ENCODE measurements at places on chromosomes 3 and 15.
A peak's percentile ranks its signal among the peaks of the same experiment; 100 is the strongest.

DNA sequence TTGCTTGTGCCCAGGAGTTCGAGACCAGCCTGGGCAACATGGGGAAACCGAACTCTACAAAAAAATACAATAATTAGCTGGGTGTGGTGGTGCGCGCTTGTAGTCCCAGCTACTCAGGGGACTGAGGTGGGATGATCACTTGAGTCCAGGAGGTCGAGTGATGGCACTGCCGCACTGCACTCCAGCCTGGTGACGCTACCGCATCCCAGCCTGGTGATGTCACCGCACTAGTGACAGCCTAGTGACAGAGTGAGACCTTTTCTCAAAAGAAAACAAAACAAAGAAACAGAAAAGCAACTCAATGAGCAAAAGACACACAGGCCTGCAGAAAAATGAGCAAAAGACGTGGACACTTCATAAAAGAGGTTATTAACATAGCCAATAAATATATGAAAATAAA, 19.9 kb upstream of the SYNM start:
- no peak for DNase-seq

GRCh38 chr15:80698676-80699075, 3.6 kb downstream of the ABHD17C start:
- peak; percentile 44 for DNase-seq

DNA sequence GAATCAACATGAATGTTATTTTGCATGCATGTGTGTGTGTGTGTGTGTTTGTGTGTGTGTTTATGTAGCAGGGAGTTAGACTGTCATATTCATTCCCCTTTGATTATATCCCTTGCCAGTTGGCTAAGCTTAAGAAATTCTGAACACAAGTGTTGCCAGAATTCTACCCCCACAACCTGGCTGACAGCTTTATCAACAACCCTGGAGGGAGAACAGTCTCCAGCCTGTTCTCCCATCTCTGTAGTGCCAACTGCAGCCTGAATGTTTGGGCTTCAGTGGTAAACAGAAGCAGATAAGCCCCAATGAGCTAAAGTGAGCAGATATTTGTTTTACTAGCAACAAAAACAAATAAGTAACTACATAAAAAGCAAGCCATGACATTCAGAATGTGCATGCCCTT, 162.6 kb upstream of the ABI3BP start:
- no peak for DNase-seq

GRCh38 chr3:136196064-136196400, at the start of gene MSL2:
MSL2 (minus strand) TSS chr3:136196335; CDS start chr3:136195113, 1,222 bp downstream.
- DNase-seq = no peak

DNA sequence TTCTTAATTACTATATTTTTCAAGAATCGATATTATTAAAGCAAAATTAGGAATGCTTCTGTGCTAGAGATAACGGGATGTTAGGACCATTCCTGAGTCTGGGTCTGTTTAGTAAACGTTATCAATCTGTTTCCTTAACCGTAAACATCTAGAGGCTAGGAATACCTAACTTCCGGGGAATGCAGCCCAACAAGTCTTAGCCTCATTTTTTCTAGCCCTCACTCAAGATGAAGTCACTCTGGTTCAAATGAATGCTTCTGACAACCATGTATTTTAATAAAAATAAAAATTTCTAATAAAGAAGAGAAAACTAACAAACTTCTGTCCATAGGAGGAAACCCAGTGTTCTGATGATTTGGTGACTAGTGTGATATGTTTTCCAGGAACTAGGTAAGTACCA, 11.1 kb upstream of the SELENOK start:
- no peak for DNase-seq

- DNase-seq = no peak
Measured at GRCh38 chr3:19539518-19540392, 391.4 kb downstream of the KCNH8 start.

DNA sequence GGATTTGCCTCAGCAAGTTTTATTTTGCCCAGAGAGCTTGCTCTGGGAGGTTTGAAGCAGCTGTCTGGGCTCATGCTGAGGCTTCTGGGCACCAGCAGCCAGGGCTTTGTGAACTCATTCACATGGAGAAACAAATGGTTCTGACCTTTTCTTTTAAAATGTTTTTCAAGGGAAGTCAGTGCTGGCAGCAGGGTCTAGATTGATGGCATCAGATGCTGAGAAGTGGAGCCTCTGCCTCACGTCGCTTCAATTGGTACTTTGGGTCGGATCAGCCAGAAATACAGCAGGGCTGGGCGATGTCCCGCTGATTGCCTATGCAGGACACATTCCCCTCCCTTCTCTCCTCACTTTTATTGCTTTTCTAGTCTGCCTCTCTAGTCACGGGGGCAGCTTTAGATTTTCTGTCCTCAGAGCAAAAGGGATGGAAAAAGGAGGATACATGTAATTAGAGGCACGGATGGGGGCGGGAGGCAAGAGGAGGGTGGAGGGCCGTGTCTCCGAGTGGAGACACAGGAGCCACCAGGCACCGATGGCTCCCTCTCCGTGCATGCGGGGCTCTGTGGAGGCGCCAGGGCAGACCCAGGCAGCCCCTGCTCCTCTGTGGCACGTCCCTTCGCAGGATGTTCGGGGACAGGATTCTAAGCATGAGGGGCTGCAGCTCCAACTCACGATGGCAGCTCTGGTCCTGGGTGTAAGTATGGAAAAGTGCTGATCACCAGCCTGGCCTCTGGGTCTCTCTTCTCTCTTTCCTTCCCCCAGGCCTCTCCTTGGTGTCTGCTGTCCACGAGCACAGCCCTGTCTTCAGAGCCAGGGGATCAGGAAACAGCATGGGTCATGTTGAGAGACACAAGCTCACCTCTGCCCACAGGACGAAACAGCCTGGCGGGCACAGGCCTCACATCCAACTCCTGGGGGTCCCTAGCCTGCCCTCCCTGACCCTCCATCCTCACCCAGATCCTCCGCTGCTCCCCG, 116.1 kb downstream of the FAM43A start:
- DNase-seq = no peak

GRCh38 chr3:16374047-16374934, 109.3 kb downstream of the OXNAD1 start:
- DNase-seq = no peak

GRCh38 chr3:112437146-112438022, 61.9 kb downstream of the BTLA start:
- peak; percentile 50 for DNase-seq

DNA sequence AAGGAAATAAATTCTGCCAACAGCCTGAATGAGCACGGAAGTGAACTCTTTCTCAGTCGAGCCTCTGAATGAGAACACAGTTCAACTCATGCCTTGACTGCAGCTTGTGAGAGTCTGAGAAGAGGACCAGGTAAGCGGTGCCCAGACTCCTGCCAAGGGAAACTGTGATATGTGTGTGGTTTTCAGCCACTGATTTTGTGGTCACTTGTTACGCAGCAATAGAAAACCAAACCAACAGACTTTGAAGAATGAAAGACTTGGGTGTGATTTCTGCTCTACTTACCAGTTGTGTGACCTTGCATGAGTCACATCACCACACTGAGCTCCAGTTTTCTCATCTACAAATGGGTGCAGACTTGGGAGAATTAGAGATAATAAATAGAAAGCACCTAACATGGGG, 30.6 kb upstream of the FAM107A start:
- DNase-seq = peak; percentile 60

DNA sequence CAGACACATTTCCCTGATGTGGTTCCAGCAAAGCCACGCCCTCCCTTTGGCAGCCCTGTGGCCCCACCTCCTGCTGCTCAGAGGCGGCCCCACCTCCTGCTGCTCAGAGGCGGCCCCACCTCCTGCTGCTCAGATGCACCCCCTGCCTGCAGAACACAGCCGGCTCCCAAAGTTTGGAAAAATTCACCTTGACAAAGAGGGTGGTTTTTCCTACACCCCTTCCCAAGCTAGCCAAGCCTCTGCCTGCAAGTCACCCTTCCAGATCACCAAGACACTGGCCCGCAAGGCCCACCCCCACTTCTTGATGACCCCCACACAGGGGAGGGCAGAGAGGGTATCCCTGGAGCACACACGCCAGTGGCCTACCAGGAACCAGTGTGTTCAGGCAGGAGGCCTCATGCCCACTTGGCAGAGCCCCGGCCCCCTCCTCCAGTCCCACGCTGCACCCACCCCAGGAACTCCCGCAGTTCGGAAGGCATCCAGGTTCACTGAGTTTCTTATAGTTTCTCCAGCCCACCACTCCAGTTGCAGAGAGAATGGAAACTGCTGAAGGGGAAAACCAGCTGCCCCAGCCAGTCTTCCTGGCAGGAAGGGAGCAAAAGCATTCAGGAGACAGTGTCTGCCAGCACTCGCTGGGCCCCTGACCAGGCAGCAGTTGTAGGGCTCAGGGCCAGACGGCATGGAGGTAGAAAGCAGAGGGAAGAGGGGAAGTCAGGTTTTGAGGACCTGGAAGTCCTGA, 2.3 kb upstream of the HAPLN3 start:
- peak; percentile 88 for DNase-seq

GRCh38 chr15:95162967-95163531, 931.7 kb downstream of the MCTP2 start:
- peak; percentile 75 for DNase-seq

DNA sequence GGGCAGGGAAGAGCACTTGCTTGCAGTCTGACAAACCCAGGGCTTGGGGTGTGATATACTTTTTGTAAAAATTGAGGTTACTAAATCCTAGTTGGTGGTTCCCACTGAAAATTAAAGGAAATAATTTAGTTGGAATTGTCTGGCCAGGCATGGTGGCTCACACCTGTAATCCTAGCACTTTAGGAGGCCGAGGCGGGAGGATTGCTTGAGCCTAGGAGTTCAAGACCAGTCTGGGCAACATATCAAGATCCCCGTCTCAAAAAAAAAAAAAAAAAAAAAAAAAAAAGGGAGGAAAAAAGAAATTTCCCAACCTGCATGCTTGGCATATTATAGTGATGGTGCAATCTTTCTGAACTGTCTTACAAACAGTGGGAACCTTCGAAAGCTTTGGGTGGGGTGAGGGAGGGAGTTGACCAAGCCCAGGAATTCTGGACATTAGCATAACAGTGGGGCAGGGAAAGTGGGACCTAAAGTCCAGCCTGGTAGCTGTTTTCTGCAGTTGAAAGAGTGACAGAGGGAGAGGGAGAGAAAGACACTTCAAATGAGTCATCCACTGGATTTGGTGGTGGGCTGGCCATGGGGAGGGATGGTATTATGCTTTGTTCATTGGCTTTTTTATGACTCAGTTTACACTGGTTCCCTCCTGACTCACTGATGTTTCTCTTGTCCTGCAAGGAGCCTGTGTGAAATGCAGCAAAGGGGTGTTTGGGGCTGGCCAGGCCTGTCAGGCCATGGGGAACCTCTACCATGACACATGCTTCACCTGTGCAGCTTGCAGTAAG, 41.1 kb downstream of the LIMD1 start:
- peak; percentile 51 for DNase-seq

DNA sequence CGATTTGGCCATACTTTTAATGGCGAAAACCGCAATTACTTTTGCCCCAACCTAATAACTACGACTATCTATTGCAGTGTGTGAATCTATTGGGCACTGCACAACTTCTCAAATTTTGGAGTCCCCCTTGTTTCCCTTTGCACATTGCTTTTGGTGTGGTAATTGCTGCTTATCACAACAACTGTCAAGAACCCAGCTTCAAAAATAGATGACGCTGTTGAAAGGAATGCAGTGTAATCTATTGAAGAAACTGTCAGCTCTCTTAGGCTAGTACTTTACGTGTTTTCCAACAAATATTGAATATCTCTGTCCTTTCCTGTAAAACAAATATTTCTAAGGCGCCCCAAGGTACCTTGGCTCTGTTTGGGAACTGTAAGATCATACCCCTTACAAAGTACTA, 222.8 kb upstream of the UBE2E2 start:
- peak; percentile 41 for DNase-seq

DNA sequence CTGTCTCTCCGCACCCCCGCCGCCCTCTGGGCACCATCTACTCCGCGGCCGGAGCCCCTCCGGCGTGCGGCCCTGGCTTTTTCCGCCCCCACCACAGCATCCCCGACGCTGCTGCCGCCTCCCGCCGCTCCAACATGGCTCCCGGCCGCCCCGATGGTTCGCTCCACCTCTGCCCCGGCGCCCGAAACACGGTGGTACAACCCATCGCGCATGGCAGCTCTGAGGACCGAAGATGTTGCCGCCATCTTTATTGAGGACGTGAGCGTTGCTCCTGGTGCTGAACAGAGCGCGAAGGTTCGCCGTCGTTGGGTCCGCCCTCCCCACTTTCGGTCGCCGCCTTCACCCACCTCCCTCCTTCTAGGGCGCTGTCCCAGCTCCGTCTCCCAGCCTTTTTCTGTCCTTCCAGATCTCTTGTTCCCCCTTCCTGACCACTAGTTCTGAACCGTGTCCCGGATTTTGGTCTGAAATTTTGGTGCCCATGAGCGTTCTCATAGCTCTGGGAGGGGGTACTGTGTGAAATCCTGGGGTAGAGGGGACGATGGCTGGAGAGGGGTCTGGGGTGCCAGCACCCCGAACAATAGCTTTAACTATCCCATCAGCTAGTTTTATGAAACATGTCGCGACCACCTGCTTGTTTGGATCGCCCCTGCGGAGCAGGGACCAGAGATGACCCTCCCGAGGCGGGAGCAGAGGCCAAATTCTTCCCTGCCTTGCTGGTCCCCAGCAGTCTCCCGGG, at the start of gene CELSR3:
Gene CELSR3 (minus strand): TSS at position 134 of the 736 bp plus-strand sequence. CDS start 252 bp downstream, outside the sequence.
- DNase-seq = peak; percentile 87

- no peak for DNase-seq
Measured at GRCh38 chr3:13143381-13144004, 70.3 kb upstream of the IQSEC1 start.

DNA sequence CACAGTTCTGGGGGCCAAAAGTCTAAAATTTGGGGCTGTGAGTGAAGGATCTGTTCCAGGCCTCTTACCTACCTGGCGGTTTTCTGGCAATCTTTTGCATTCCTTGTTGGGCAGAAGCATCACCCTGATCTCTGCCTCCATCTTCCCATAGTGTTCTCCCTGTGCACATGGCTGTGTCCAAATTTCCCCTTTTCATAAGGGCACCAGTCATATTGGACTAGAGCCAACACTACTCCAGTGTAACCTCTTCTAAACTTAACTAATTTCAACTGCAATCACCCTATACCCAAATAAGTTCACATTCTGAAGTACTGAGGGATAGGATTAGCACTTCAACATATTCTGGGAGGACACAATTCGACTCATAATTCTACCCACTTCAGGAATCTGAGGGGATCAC, 85.0 kb downstream of the CCNL1 start:
- DNase-seq = no peak

DNA sequence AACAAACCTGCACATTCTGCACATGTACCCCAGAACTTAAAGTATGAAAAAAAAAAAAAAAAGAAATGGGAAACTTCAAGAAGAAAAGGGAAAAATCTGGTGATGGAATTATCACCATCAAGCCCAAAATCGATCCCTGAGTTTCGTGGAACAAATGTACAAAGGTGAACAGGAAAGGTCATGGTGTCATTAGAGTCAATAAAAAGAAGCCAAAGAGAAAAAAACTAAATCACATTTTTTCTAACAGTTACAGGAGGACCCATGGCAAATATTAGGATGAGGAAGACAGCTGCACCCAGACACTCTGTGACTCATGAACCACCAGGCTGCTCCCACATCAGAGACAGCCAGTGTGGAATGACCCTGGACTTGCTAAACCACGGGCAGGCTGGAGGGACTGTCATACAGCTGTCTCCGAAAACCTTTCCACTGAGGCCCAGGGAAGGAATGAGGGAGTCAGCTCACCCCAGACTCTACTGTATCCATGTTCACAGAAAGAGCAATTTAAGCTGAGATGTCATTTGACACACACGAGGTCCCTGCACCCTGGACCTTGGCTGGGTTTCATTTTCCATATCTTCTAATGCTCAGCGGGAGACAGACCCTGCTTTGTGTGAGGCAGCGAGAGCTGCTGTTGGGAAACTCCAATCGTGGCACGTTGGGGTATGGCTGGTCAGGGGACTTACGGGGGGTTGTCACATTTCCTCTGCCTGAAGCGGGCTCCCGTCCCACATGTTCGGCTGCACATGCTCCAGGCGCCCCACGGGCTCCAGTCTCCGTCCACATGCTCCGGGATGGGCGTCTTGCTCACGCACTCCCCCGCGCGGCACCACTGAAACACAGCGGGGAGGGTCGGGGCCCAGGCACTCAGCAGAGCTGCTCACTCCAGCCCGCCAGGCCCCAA, 210.2 kb downstream of the ADAMTS17 start:
- peak; percentile 94 for DNase-seq

Measured in RPMI7951 (cell line).